ENCODE measurements at places on chromosomes 6 and 20.

GRCh38 chr6:96899451-96899998 lies 1.8 kb upstream of the NDUFAF4 start:
- DNase-seq, result no peak

GRCh38 chr6:164856138-164856537 lies 453.3 kb downstream of the C6orf118 start:
- DNase-seq, result no peak

DNA sequence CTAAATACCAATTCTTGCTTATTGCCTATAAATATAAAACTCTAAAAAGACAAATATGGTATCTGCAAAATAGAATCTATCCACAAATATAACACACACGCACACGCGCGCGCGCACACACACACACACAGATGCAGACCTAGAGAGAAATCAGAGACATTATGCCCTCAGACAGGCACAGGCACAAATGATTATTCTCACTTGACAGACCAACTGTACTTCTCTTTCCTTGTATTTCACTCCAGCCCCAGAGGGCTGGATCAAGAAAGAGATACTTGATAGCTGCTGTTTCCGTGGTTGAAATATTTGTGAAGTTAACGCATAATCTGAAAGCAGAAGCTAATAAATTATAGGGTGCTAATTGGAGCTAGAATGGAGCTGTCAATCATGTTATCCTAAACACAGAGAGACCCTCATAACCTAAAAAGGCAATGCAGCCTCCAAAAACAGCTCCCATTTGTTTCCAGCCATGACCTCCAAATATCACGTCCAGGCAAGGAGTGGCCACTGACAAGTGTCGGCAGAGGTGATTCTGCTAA lies 11.5 kb downstream of the VGLL2 start:
- DNase-seq, result no peak

- DNase-seq, result no peak
These were observed 46.6 kb downstream of the DTNBP1 start for GRCh38 chr6:15616261-15616660.

- DNase-seq, result no peak
These were observed 55.2 kb upstream of the CDKAL1 start for GRCh38 chr6:20479060-20479459.

GRCh38 chr20:21518292-21518991 lies 4.6 kb upstream of the NKX2-2 start:
- DNase-seq, result no peak

GRCh38 chr6:160076009-160076408 lies 45.6 kb upstream of the SLC22A1 start:
- no peak for DNase-seq

DNA sequence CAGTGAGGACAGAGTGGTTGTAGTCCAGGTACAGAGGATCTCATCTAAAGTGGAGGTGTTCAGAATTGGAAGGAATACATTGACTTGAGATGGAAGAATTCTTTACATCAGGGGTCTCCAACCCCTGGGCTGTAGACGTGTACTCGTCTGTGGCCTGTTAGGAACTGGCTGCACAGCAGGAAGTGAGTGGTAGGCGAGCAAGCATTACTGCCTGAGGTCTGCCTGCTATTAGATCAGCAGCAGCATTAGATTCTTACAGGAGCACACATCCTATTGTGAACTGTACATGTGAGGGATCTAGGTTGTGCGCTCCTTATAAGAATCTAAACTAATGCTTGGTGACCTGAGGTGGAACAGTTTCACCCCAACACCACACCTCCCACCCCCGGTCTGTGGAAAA lies 121.1 kb downstream of the CDKAL1 start:
- no peak for DNase-seq

DNA sequence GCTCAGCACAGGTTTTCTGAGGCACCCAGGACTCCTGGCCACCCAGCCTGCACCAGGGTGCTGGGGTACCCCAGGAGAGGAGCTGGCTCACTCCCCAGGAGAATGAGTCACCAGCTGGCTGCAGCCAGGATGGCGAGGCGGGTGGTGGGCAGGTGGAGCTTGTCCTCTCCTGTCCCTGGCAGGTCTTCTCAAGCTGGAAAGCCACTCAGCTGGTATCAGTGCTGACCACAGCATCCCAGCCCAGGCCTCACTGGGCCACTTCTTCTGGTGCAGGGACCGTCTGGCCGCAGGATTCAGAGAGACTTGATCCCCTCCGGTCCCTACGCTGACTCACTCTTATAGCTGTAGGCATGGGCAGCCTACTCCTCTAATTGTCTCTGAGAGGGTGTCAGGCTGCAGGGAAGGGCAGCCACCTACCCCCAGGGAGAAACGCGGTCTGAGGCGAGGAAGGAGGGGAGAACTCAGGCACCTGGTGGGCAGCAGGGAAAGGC lies 22.2 kb downstream of the TFEB start:
- no peak for DNase-seq

DNA sequence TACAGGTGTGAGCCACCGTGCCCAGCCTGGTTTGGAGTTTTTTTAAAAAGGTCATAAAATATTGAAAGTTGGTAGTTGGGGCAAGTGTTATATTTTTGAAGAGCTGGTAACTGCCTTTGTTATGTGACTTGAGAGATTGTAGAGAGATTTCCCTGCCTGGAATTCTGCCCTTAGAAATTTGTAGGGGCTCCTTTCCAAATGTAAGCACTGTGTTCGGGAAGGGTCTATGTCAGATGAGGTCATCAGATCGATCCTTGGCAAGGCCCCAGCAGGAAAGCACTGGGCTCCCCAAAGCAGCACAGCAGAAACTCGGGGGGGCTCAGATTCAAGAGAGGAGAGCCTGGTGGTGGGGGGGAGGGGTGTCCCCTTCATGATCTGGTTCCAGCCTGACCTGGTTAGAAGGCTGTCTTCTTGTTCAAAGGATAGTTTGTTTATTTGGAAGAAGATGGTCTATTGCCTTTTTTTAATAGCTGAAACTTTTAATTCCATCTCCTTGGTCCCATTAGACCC lies 220.2 kb downstream of the UST start:
- DNase-seq, result no peak

DNA sequence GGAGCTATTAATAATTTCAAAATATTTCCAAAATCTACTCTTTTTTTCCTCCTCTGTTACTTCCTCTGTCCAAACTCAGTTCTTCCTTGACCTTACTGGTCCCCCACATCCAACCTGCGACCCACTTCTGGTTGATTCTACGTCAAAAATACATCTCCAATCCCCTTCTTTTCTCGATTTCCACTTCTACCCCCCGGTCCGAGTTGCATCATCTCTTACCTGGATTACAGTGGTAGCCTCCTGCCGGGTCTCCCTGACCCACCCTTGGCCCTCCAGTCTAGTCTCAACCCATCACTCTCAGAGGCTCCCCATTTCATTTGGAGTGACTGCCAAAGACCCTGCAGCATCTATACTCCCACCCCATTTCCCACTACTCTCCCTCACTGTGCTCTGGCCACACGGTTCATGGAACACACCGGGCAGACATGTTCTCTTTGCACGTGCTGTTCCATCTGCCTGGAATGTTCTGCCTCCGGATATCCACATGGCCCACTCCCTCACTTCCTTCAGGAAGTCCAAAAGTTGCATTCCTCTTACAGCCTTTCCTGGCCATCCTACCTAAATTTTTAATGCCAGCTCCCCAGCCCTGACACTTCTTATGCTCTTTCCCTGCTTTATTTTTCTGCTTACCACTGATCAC lies 6.1 kb upstream of the CCND3 start:
- no peak for DNase-seq

DNA sequence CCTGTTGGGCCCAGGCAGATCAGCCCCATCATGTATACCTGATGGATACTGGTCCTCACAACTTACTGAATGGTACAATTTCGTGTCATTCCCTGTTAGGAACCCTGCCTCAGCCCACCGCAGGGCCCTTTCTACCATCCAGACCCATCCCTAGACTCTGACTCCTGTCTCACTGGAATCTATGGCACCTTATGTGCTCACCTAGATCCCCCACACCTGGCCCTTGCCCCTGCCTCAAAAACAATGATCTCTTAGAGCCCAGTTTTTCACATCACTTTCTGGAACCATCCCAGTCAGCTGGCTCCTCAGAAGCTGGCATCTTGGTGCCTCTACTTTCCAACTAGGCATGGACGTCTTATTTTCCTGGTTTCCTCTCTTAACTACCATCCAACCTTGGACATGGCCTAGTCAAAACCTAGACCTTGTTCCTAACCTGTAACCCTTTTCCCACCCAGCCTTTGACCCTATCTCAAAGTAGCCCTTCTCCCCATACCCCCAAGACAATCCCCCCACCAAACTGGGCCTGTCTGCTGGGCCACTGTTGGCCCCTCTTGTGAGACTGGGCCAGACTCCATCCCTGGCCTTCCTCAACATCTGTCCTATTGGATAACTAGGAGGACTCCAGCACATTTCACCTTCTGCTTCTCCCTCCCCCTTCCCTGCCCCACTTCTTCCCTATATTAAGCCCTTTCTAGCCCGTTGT lies 981 bp downstream of the HM13 start:
- no peak for DNase-seq

DNA sequence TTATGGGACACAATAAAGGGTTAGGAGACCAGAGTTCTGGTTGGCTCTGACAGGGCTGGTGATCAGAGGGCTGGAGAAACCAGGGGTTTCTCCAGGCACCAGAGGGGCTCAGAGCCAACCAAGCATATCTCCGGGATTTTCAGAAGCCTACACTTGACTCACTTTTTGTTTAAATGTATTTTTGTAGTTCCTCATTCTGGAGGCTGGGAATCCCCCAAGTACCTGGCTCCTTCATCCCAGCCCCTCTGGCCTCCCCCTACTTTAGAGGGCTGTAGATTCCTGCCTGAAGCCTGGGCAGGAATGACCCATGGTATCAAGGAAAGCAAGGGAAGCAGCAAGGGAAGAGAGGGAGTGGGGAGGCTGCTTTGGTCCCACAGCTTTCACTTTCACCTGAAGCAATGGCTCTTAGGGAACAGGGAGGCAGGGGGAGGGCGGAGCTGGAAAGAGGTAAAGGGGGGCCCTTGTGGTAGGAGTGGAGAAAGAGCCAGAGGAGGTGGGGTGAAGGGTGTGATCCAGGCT lies 973 bp downstream of the CD40 start:
- DNase-seq, result no peak

DNA sequence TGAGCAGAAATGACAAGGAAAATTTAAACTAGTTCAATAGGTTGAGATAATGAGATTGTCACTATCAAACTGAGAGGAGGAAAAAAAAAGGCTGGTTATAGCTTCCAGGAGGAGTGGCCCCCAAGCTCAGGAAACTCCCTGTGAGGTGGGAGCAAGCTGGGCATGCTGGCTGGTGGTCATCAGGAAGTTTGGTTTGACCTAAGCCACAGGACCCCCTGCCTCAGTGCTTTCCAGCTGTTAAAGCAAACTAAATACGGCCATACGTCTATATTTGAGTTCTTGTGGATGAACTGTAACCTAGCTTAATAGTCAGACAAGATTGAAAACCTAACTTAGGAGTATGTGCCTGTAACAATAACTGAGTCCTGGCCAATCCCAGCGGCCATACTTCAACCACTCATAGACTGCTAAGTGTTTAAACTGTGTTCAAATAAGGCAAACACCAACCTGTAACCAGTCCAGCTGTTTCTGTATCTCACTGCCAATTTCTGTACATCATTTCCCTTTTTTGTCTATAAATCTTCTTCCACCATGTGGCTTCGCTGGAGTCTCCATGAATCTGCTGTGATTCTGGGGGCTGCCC lies 24.6 kb upstream of the ZBTB24 start:
- DNase-seq, result no peak

DNA sequence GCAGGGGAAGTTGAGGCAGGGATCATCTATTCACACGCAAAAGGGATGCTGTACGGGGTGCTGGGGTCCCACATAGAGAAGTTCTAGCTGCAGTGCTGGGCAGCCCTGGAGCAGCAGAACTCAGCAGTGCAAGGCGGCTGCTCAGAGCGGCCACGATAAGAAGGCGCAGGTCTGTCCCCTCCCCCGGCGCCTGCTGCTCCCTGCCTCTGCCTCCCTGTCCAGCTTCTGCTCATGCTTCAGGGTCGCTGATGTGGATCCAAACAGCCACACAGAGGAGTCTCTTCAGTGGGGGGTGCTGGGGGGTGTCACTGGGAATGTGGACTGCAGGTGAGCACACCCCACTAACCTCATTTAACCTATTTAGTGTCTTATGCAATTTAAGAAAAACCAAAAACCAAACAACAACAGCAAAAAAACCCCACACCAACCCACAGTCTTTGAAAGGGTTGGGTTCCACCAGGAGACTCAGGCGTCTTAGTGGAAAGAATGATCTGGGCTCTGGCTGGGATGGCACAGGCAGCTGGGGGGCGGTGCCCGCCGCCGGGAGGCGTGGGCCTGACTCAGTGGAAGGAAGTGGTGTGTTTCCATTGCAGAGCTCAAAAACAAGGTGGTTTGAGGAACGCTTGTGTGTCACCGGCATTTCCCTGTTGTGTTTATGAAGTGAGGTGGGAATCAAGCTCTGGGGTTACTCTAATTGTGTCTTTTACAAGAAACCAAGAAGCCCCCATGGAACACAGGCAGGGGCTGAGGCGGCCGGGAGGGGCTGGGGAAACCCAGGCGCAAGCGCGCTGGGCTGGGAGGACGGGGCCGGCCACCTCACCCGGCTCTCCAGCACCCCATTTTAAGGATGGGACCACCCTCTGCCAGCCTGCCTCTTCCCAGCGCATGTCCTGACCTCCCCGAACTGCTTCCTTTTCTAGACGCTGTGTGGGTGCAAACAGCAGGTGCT lies 55.1 kb downstream of the IRF4 start:
- no peak for DNase-seq

GRCh38 chr6:12395898-12396297 lies 105.7 kb downstream of the EDN1 start:
- DNase-seq, result peak; percentile 42

DNA sequence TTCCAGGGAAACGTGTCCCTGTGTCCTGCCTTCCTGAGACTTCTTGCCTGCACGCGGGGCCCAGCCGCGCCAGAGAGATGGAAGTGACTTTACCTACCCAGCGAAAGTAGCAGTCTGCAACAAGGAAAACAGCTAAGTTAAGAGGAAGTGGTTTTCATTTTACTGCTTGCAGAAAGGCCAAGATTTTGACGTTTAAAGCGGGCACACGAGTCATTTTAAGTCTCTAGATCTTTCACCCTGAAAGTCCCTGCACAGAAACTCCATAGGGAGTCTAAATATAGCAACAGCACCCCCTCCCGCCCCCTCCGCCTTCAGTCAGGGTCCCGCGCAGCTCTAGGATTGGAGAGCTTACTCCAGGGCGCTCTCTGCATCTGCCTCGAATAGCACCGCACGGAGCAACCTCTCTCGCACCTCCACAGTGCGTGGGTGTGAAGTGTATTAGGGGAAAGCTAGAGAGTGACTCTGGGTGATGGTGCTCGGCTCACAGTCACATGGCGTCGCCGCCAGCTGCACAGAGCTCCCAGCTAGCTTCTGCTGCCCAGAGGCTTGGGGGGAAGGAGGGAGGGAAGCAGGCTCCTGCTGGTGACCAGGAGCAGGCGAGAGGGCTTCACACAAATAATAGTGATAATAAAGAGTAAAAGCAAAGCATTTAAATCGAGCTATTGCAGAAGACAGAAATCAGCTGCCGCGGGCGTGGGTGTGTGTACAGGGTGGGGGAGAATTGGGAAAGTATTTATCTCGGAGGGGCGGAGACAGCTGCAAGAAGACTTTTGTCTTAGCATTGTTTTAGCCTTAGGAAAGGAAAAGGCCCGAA lies 1.8 kb upstream of the KCNQ5 start:
- peak; percentile 42 for DNase-seq

Measured in AG10803 (cell line).